ENCODE measurements at places on chromosomes 1 and 21.

GRCh38 chr1:68167211-68167610 is 65.1 kb downstream of the WLS start:
- DNase-seq = no peak

DNA sequence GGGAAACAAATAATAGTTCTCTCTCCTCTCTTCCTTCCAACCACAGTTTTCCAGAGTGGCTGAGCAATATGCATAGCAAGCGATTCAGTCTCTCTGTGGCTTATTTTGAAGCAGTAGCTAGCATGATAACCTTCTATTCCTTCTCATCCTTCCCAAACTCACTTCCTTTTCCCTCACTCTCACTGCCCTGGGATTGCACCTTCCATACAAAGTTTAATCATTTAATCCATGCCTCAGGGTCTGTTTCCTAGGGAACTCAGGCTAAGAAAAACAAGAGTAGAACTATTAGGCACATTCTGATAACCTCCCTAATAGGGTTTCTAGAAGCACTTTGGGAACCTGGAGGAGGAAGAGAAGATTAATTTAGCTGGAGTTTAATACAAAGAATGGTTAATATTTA is 97.7 kb upstream of the S1PR1 start:
- no peak for DNase-seq

DNA sequence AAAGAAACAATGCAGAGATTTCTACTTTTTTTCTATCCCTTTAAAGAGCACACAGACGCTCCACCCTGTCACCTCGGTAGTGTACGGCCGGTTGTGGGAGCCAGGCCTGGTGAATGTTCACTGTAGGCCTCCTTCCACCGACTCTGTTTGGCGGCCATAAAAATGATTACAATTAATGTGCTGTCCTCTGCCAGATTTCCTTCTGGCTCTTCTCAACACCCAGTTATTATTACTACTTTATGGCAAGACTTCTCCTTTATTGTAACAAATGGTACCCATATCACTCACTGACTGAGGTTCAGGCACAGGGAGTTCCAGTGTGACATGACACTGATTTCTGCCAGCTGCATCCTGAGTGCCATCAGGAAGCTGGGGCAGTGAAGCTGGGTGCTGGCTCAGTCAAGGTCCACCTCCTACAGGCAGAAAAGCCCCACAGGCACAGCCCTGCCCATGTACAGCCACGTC is 37.4 kb downstream of the GPR161 start:
- DNase-seq = no peak

DNA sequence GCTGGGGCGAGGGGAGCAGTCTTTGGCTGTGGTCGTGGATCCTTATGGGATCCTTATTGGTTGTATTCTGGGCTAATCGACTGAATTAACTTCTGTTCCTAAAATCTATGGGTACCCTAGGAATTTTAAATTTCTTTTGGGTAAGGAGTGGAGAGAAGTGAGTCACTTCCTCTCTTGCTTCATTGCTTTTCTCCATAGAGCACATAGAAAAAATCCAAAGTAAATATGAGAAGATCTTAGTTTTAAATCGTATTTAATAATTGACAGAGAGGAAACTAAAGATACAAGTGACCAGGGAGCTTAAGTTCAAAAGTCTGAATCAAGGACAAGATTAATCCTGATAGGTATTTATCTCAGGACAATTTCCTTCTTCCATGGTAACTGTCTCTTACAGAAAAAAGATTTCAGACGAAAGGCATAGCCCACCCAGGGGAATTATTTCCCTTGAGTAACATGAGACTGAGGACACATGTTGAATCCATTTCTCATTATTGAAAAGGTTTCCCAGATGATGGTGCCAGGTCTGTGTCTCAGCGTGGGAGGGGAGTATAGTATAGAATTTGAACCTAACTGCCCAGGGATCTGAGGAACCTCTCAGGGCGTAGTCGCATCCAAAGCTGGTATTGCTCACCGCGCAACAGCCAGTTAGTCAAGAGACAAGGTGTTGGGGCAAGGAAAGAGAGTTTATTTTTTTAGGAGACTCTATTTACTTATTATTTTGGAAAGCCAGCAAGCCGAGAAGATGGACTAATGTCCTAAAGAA is 28.7 kb upstream of the FASLG start:
- DNase-seq = no peak

Measured in midbrain (tissue), 1 donor.